ENCODE measurements at places on chromosomes 4 and X. TPM values are rescaled to one million over a fixed set of nuclear protein-coding genes. Genes with fewer than 3 reads are reported as not detected.

GRCh38 chr4:82797405-82798111 is 1.0 kb downstream of the SCD5 start:
- DNase-seq: no peak

The ADH6 gene
- 1.5 TPM for total RNA-seq

DNA sequence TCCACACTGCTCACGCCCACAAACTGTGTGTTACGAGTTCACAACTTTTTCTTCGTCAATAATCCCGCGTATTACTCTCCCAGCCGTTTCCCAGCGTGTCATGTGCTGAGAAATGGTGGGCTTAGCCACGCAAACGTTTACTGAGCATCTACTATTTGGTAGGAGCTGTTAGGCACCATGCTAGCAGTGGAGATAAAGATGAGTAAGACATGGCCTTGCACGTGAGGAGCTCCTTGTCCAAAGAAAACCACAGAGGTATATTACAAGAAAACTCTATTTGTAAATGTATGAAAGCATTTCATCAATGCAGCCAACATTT is 821 bp upstream of the TMEM128 start:
- DNase-seq: no peak

- DNase-seq: no peak
These were observed 178.3 kb downstream of the RASL11B start for GRCh38 chr4:53040459-53040815.

DNA sequence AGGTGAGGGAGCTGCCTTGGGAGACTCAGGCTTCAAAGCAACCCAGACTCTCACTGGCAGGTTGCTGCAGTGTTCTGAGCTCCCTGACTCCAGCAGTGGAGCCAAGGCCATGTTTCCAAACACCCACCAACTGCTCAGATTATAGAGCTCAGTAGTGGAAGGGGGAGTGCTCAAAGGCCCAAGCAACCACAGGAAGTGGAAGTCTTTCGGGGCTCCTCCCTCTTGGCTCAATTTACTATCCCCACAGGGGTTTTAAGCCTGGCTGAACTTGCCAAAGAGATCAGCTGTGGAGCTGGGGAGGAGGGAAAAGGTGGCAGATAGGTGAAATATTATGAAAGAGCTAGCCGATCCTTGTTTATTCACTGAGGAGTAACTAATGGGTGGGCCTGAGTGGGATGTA is 82.5 kb downstream of the HPRT1 start:
- no peak for DNase-seq

DNA sequence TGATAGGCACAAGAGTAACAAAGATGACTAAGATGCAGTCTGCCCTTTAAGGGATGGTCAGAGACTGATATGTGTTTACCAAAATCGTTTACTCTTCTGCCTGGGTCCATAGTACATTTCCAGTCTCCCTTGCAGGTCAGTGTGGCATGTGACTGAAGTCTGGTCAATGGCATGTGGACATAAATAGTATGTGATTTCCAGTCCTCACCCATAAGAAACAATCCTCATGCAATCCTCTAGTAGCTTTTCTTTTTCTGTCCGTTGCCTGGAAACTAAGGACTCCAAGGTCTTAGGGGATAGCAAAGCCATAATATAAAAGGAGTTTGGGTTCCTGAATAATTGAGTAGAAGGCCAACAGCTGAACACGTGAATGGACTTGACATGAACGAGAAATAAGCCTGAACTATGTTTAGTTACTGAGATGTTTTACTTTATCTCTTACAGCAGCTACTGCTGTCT is 1.1 kb downstream of the SLC9B2 start:
- no peak for DNase-seq

The MMGT1 gene
- 20.2 TPM for total RNA-seq

- no peak for DNase-seq
These were observed 14.0 kb downstream of the SORCS2 start for GRCh38 chr4:7206385-7206784.

- no peak for DNase-seq
These were observed 58.2 kb upstream of the GPRIN3 start for GRCh38 chr4:89365776-89366175.

DNA sequence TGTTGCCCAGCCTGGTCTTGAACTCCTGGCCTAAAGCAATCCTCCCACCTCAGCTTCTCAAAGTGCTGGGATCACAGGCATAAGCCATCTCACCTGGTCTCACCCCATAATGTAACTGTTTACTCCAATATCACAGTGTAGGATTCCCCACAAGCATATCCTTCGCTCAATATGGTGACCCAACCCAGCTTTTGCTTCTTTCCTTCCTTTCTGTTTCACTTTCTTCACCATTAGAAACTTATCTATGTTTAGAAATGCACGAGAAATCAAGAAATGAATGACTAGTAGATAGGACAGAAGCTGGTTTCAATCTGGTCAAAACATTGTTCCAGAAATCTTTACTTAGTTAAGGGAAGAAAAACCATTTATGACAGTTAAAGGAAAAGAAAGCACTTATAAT is 18.9 kb downstream of the TSPAN5 start:
- DNase-seq: no peak

The CLDN34 gene
- not detected for total RNA-seq

DNA sequence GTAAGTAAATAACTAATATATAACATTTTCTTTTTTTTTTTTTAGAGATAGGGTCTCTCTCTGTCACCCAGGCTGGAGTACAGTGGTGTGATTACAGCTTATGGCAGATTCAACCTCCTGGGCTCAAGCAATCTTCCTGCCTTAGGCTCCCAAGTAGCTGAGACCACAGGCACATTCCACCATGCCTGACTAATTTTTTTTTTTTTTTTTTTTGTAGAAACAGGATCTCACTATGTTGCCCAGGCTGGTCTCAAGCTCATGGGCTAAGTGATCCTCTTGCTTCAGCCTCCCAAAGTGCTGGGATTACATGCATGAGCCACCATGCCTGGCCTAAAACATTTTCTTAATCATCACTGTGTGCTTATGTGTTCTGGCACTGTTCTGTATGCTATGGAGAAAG is 32.8 kb downstream of the MGARP start:
- no peak for DNase-seq

DNA sequence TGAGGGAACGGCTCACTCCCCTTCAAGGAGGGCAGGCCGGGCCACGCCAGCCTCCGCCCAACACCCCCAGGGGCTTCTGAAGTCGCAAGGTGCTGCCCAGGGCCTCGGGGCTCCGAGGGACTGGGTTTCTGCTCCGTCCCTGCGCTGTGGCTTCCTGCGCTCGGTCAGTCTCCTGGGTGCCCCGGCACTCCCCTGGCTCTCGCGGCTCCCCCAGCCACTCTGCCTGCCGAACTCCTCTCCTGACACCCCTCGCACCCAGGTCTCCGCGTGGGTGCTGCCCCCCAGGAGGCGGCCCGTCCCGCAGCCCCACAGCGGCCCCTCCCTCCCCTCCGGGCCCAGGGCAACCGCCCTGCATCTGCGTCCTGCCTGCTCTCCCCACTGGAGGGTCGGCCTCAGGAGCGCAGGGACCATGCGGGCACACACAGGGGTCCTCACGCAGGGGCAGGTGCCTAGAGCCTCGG is 151.9 kb downstream of the AFAP1 start:
- DNase-seq: no peak

GRCh38 chr4:55409468-55410171 is 13.9 kb downstream of the TMEM165 start:
- no peak for DNase-seq

DNA sequence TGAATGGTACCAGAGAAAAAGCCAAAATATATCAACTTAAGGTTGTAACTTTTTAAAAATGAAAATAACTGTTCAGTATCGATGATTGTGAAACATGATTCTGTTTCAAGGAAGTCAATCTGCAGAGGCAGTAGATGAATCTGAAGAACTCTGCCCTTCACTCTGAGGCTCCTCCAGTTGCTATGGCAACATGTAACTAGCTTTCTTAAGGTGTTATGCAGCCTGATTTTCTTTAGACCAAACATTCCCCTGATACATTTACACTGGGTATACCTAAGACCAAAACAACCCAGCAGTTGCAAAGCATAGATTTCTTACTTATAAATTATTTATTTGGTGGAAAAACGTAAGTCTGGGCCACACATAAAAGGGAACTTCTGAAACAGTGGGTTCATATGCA is 133.6 kb upstream of the RASGEF1B start:
- no peak for DNase-seq

DNA sequence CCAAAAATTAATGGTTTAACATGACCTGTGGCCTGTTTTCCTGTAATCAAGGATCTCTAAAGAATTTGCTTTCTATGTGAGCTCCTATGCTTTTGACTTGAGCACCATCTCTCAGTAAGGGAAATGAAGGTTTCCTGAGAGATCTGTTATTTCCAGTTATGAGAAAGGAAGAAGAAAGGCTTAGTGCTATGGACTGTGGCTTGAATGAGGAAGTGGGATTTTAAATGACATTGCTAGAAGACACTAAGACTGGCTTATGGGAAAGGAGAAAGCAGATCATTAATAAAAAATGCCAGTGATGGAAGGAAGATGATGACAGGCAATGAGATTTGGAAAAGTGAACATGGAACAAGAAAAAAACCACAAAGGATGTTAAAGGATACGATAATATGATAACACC is 285.4 kb downstream of the OPHN1 start:
- no peak for DNase-seq

DNA sequence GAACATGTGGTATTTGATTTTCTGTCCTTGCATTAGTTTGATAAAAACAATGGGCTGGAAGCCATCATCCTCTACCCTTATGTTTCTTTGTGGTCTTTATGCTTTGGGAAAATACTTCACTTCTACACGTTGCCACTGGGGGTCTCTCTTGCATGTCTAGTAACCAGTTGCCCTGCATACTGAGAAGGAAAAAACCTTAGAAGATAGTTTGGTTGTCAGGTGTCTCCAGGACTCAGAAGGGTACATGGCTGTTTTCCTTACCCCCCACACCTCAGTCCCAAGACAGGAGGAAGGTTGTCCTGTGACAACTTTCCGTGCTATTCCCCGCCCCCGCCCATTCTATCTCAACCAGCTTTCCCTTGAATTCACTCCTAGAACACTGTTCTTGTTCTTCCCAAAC is 62.1 kb upstream of the LANCL3 start:
- no peak for DNase-seq

DNA sequence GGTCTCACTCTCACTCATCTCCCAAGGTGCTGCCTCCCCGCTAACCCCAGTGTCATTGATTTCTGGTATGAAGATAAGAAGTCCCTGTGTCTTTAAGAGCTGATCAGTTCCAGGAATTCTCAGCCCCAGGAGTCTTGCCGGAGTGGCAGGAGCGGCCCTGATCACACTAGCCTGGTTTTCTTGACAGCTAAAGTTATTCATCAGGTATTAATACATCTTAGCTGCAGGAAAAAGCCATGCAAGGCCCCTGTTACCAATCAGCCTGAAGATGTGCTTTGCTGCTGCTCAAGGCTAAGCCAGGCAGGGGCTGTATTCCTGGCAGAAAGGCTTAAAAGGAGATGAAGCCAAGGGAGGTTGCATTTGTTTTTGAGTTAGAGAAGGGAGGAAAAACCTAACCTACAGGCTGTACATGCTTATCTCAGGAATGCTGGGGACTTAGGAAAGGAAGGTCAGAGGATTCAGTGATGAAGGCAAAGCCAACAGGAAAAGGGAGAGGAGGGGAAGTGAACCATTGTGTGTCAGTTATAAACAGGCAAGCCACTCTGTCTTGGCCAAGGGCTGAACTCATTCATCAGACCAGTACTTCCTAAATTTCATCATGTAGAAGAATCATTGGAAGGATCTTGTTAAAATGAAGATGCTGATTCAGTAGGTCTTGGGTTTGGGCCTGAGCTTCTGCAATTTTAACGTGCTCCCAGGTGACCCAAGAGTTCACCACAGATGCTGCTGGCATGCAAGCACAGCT is 8.6 kb downstream of the SRPX start:
- no peak for DNase-seq

DNA sequence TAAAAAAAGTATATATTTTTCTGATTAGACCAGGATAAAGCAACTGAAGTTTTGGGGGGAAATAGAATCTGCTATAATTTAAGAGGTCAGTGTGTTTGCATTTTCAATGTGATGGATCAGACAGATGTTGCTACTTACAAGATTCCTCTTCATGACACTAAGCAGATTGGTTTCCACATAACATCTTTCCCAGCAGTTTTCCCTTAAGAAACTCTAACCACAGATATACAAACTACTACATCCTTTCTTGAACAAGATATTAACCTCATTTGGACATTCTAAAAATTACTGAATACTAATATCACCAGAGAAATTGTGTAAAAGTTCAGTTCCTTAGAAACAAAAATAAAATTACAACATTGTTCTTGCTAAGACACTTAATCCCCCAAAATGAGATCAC is 106.7 kb upstream of the GUCY1A1 start:
- no peak for DNase-seq

GRCh38 chr4:12965334-12965733 is 518.8 kb downstream of the RAB28 start:
- DNase-seq: no peak

DNA sequence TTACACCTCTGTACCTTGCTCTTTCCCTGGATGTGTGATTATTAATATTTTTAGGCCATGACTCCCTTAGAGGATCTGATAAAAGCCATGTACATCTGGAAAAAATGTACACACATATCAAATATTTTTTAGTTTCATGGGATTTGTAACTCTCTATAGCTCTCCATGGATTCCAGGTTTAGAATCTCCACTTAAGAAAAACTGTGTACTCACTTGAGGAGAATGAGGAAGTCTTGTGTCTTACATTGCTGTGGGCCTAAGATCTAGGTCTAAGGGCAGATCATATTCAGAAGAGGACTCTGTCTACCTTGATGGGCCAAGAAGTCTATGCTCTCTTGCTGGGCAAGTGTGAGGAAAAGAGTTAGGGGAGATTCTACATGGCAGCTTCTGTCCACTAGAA is 98.0 kb downstream of the RRAGB start:
- DNase-seq: no peak

The IGSF1 gene
- 0.71 TPM for total RNA-seq

- peak; percentile 8 for DNase-seq
These were observed 9.6 kb upstream of the CHRNA9 start for GRCh38 chr4:40325406-40326019.

Measured in lower leg skin (tissue), 4 donors.